ENCODE measurements at places on chromosomes 16 and 17. TPM values are rescaled to one million over a fixed set of nuclear protein-coding genes. Genes with fewer than 3 reads are reported as not detected.

The KAT2A gene
- total RNA-seq: 59.6 TPM

The HBA2 gene
- total RNA-seq: 0.32 TPM

GRCh38 chr17:27598337-27599050, 32.5 kb upstream of the LGALS9 start:
- H3K27me3 ChIP-seq: no peaks in the 10 kb centered on the region
- peaks cover 53% of the 10 kb centered on the region for H3K36me3 ChIP-seq
- no peak overlapping the region for H3K4me3 ChIP-seq
- H3K27ac ChIP-seq: no peak overlapping the region
- no peak for DNase-seq
- peaks cover 14% of the 10 kb centered on the region for H3K4me1 ChIP-seq

- peaks cover 68% of the 10 kb centered on the region for H3K4me1 ChIP-seq
- no peaks in the 10 kb centered on the region for H3K27me3 ChIP-seq
- H3K4me3 ChIP-seq: no peak overlapping the region
These were observed 239.1 kb downstream of the SEC14L1 start for GRCh38 chr17:77379832-77380231.

DNA sequence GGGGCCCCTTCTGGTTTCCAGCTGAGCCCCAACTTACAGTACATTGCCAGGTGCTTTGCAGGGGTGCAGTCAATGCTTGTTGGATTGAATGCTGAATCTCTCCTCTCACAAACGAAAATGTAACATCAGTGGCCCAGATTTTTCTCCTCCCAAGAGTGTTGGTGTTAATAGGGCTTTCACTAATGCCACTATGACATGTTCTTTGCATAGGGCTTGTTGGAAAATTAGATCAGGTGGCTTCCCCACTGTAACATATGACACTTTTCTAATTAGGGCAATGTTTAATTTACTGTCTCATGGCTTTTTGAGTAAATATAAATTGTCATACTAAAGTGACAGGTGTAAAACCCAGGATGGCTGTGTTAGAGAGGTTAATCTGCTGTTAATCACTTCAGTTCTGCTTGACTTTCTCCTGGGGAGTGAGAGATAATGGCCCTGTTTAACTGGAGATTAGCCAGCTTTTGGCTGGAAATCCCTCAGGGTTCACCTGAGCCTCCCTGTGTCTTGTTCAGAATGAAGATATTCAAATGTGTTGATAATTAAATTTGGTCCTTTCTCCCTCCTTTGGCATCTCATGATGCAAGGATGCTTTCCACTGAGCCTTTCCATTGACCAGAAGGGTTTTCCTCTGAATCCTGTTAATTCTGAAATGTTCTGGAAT, 502.3 kb downstream of the RBFOX1 start:
- no peak overlapping the region for H3K4me3 ChIP-seq
- DNase-seq: no peak
- no peaks in the 10 kb centered on the region for H3K4me1 ChIP-seq
- no peaks in the 10 kb centered on the region for H3K27me3 ChIP-seq

- DNase-seq: peak; percentile 51
- H3K4me3 ChIP-seq: no peak overlapping the region
- no peaks in the 10 kb centered on the region for H3K27me3 ChIP-seq
These were observed 30.0 kb downstream of the TBC1D16 start for GRCh38 chr17:80005360-80006338.

All from activated T-helper 2 cell treated with anti-CD3 and anti-CD28 coated beads, Interferon-gamma antibody, Interleukin-2, Interleukin-4, amounts not matched to agents 10 μg/mL and 5 μg/mL and 100 μg/mL, durations not matched to agents 14 hours and 24 hours and 36 hours (primary cell).